T47D (cell line): ENCODE measurements at places on chromosomes 7 and 10.

DNA sequence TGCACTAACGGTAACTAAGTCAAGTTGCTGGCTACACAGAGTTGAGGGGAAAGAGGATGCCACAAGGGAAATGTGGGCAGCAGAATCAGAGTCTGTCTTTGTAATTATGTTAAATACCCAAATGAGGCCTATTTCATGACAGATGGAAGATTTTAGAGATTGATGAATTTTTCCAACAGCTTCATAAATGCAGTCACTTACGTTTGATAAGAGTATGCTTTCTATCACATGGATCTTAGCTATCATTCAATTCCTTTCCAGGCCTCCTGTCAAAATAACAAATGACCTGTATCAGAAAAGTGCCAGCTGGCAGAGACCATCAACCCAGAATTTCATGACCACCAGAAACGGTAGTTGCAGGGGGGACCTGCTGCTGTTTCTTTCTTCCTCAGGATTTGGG, 148.4 kb upstream of the PLPP4 start:
- DNase-seq, result no peak

- no peak for DNase-seq
These were observed 45.6 kb downstream of the CHCHD3 start for GRCh38 chr7:133036289-133036688.

DNA sequence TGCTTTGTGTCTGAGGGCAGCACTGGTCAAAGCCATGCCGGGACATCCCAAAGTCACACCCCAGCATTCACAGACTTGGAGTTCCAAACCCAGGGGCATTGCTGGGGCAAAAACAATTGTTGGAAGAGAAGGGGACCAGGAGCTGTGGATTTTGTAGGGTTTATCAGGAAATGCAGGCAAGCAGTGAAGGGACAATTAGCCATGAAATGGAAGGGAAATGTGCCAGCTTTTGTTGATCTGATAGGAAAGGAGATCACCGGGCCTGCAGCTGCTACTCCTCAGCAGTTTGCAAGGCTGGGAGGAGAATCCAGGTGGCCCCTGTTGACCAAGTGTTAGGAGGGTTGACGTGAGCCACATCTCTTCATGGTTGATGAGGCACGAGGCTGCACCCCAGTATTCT, 2.5 kb upstream of the BRI3 start:
- DNase-seq, result no peak

GRCh38 chr10:119306986-119307392, 99.6 kb downstream of the GRK5 start:
- no peak for DNase-seq
